ENCODE measurements at places on chromosomes 2 and 18. TPM values are rescaled to one million over a fixed set of nuclear protein-coding genes. Genes with fewer than 3 reads are reported as not detected.

The PTPRN gene
- total RNA-seq = 0.09 TPM

DNA sequence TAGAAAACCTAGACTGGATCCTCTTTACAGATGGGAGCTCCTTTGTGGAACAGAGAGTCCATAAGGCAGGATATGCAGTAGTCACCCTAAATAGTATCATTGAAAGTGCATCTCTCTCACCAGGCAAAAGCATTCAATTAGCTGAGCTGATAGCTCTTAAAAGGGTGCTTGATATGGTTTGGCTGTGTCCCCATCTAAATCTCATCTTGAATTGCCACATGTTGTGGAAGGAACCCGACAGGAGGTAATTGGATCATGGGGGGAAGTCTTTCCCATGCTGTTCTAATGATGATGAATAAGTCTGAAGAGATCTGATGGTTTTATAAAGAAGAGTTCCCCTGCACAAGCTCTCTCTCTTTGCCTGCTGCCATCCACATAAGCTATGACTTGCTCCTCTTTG, 96.2 kb upstream of the RMP24 start:
- no peak for DNase-seq

- DNase-seq = no peak
These were observed 1679.0 kb downstream of the SUCLG1 start for GRCh38 chr2:82780050-82780449.

The ALKAL2 gene
- total RNA-seq = not detected

The MYO5B gene
- 0.27 TPM for total RNA-seq

All from activated naive CD4-positive, alpha-beta T cell treated with anti-CD3 and anti-CD28 coated beads, Interleukin-2, amount 50 U/mL, for 72 hours (primary cell).